ENCODE measurements at places on chromosomes 1 and 21. TPM values are rescaled to one million over a fixed set of nuclear protein-coding genes. Genes with fewer than 3 reads are reported as not detected.

DNA sequence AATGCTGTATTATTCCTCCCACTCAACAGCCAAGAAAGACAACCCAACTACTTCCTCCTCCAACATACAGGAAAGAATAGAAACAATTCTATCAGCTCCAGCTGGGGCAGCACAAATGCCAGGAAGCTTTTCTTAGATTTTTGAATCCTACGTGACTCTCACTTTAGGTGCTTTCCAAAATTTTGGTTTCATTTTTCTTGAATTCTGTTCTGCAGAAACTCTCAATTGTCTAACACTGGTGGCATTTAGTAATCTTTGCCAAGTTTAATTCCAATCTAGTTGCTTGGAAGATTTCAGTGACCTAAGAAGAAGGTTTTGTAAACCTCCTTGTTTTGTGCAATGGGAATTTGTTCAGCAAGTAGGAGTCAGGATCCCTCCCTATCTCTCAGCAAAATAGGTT, 37.1 kb upstream of the DOCK7 start:
- no peak for DNase-seq

DNA sequence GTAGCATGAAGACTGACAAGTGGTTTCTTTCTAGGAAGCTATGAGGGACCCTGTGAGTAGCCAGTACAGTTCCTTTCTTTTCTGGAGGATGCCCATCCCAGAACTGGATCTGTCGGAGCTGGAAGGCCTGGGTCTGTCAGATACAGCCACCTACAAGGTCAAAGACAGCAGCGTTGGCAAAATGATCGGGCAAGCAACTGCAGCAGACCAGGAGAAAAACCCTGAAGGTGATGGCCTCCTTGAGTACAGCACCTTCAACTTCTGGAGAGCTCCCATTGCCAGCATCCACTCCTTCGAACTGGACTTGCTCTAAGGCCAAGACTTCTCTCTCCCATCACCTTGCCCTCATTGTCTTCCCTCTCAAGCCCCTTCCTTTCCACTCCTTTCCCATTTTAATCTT, 3.4 kb upstream of the GABPB2 start:
- DNase-seq = no peak

- DNase-seq = no peak
These were observed 10.0 kb upstream of the DNAJC6 start for GRCh38 chr1:65299328-65299727.

GRCh38 chr1:167186771-167187170, 33.9 kb upstream of the POU2F1 start:
- DNase-seq = no peak

GRCh38 chr1:111789142-111789541, 33.4 kb downstream of the DDX20 start:
- DNase-seq = no peak

The FYB2 gene
- not detected for total RNA-seq

The AGL gene
- 21.8 TPM for total RNA-seq

GRCh38 chr1:113855630-113856400, 15.7 kb downstream of the PTPN22 start:
- DNase-seq = no peak

The MAP10 gene
- total RNA-seq = 1.9 TPM

The GRIK1 gene
- not detected for total RNA-seq

GRCh38 chr1:157566484-157567300, 14.4 kb upstream of the FCRL5 start:
- no peak for DNase-seq

DNA sequence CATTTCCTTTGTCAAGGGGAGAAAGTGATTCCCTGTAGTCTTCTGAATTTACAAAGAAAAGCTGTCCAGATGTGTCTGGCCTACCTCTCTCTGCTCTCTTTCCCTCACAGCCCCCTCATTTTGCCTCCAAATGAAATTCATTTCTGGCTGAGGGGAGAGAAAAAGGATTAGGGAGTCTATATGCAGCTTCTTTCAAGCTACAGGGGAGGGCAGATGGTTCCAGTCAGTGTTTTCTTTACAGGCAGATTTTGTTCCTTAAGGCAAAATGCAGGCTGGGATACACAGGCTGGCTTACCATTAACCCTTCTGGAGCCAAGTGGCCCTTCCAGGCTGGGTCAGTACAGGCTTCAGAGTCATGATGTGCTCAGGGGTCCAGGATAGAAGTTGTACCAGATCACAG, 198.1 kb upstream of the USP24 start:
- DNase-seq = no peak

GRCh38 chr1:32906654-32907053, 5.5 kb upstream of the TMEM54 start:
- DNase-seq = no peak

- no peak for DNase-seq
These were observed 121.2 kb downstream of the LTN1 start for GRCh38 chr21:28871388-28872010.

- DNase-seq = peak; percentile 74
These were observed 61.0 kb downstream of the IER5 start for GRCh38 chr1:181149326-181150125.

The OR2T35 gene
- total RNA-seq = not detected

- peak; percentile 40 for DNase-seq
These were observed 115.5 kb upstream of the VAV3 start for GRCh38 chr1:108080448-108080847.

The LAMC2 gene
- 1.2 TPM for total RNA-seq

DNA sequence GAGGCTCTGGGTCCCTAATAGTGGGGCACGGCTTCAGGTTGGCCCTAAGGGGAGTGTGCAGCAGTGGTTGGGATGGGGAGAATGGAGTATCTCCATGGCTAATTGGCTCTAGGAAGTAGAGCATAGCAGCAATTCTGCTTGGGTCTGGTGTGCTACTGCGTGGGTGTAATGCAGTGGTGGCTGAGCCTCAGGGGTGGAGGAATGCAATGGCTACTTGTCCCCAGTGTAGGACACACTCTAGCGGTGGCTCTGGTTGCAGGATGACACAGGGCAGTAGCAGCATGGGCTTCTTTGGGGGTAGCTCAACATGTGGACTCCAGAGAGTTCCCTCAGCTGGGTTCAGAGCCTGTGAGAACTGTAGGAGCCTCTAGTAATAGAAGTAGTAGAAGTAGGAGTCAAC, 91.2 kb upstream of the FAM78B start:
- DNase-seq = no peak
